ENCODE measurements at places on chromosomes 2 and 18.
A peak's percentile ranks its signal among the peaks of the same experiment; 100 is the strongest.

DNA sequence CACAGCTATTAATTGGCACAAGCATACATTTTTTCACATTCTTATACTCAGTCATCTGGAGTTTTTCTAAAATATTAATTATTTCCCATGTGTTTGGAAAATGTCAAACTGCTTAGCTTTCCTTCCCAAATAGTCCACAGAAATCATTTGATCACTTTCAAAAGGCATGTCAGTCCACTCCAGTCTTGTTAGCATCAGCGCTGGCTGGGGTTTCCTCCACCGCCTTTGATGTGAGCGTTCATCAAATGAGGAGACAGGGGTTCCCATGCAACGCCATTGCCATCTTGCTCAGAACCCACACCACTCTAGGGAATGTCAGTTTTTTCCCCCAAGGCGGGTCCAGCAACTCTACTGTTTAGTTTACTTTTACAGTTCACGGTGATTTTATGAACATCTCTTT is 13.1 kb upstream of the RAX start:
- no peak for DNase-seq

DNA sequence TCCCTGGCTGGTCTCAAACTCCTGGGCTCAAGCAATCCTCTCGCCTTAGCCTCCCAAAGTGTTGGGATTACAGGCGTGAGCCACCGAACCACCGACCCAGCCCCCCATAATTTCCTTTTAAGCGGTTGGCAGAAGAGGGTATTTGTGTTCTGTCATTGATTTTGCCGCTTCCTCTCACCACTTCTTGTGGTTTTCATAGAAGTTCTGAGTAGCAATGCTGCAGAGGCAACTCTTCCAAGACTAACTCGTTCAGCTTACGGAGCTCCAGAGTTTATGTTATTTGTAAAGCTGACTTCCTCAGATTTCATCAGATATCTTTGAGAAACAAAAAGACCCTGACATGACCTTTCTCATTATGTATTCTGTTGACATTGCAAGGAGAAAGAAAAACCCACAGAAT is 261.4 kb upstream of the KCNJ3 start:
- DNase-seq: no peak

- DNase-seq: no peak
Observed at GRCh38 chr2:54676656-54677055, 46.8 kb upstream of the EML6 start.

DNA sequence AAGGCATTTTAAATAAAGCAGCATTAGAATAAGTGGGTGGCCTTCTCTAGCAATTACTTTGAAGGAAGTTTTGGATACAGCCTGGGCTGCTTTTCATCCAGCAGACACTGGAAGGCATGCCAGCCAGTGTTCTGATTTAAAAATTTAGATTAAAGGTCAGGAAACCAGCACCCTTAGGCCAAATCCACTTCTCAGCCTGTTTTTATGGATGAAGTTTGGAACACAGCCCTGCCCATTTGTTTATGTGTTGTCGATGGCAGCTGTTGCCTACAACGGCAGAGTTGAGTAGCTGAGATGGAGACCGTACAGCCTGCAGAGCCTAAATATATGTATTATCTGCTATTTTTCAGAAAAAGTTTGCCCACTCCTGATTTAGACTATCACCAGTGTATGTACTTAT is 313.6 kb upstream of the ACVR2A start:
- DNase-seq: no peak

DNA sequence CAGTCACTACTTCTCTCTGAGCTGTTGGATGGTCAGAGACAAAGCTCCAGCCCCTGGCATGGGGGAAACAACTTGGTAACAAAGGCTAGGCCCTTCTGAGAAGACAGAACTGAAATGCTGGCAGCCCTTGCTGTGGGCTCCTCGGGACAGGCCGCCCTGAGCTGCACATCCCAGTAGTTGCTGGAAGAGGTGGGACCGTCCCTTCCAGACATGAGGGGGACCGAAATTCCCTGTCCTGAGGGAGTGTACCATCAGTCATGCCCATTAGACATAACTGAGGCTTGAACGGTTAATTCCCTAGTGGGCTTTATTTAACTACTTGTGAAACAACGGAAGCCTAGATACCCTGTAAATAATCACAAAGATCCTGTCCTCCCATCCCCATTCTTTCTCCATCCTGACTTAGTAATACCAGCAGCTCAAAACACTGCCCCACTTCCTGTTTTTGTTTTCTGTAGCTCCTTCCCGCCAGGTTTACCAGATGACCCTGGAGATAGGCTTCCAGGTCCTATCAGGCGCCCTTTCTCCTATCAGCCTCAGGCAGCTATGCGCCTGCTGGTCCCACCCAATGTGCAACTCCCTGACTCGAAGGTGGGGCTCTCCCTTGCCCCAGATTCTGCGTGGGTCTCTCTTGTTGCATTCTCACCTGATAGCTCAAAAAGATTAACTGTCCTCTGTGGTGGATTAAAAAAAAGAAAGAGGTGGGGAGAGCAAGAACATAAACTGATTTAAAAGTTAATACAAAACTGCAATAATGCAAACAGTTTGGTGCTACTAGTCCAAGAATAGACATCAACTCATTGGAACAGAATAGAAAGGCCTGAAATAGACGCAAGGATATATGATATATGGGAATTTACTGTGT is 37.0 kb upstream of the NT5DC4 start:
- DNase-seq: no peak

- DNase-seq: no peak
Observed at GRCh38 chr2:121202541-121203310, 82.3 kb downstream of the TFCP2L1 start.

- no peak for DNase-seq
Observed at GRCh38 chr18:54867131-54867530, 38.9 kb downstream of the RAB27B start.

DNA sequence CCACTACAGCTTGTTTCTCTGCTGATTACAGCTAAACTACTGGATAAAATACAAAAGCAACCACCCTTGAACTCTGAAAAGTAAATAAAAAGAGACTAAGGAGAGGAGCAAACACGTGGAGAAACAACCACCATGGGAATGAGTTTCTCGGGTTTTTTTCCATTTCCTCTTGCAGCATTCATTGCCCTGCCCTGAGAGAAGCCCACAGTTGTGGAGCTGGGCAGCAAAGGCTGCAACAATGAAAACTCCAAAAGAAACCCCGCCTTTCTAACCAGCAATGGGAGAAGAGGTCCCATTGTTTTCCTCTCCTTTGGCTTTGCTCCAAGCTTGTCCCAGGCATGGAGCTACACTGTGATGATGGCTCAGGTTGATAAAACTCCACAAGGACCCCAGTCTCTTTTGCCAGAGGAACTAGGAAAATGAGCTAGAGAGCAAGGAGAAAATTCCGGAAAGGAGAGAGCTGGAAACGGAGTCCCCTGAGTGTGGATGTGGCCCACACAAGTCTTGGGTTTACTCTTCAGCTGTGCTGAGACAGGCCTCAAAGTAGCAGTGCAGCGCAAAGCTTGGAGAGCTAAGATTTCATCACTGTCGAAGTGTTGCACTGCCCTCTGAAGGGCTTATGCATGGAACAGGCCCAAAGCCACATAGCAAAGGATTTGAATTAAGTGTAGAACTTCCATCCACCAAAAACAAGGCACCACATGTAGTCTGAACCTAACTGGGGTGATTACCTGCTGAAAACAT is 20.9 kb downstream of the NAPG start:
- DNase-seq: no peak

GRCh38 chr2:238263204-238264071 is 23.6 kb upstream of the HES6 start:
- peak; percentile 67 for DNase-seq

- DNase-seq: no peak
Observed at GRCh38 chr2:14634182-14634488, 1.6 kb downstream of the LRATD1 start.

Data from stimulated activated CD4-positive, alpha-beta T cell treated with anti-CD3 and anti-CD28 coated beads, Interleukin-2, amount 100 ng/mL, for 48 hours (primary cell).